Urinary bladder (tissue), 4 donors: ENCODE measurements at places on chromosomes 5 and 9. TPM values are rescaled to one million over a fixed set of nuclear protein-coding genes. Genes with fewer than 3 reads are reported as not detected.
A peak's percentile ranks its signal among the peaks of the same experiment; 100 is the strongest.

DNA sequence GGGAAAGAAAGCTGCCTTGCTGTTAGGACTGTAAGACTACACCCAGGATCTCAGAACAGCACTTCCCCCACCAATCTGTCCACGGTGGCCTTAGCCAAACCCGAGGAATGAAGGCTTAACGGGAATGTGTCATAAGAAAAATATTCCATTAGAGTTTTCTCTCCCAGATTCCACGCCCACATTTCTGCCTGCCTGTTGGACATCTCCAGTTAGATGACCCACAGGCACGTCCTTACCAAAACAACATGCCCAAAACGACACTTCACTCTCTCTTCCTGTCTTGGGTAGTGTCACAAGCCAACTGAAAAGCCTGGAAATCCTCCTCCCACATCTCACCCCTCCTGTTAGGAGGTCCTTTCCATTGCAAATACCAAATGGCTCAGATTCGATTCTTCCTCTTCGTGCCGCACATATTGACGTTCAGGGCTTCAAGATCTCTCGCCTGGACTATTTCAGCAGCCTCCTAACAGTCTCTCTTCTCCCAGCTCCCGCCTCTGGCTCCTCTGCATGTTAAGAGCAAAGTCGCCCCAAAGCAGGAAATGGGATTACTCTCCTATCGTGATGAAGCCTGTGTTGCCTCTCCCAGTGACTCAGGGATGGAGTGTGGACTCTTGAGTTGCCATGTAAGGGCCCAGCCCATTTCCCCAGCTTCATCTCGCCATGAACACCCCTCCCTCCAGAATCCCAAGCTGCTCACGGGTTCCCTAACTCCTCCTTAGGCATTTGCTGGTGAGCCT lies 159.3 kb downstream of the NR3C1 start:
- no peak for DNase-seq

GRCh38 chr9:23220171-23220570 lies 605.9 kb downstream of the ELAVL2 start:
- no peak for DNase-seq

DNA sequence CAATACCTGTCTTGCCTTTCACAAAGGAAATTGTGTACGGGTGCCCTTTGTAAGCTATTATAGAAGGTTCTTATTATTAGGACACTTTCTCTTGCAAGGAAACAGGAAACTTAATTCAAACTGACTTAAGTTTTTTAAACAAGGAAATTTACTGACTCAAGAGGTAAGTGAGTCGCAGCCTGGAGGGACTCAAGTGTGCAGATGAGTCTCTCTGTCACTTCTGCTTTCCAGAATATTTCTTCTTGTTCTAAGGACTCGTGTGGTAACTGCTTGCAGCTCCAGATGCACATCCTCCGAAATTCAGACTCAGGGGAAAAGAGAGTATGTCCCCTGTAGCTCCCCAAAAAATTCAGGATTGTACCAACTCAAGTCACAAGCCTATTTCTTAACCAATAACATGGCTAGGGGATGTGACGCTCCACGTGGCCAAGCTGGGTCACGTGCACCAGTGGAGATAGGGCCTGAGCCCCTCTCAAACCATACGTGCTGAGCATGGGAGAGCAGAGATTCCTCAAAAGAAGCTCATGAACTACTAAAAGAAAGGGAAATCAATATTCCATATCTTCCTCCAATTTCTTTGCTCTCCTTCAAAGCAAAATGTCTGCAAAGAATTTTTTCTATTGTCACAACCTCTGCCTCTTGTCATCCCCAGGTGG lies 49.2 kb upstream of the ERCC6L2 start:
- no peak for DNase-seq

GRCh38 chr5:131877873-131878272 lies 67.6 kb downstream of the MEIKIN start:
- no peak for DNase-seq

- DNase-seq: peak; percentile 77
Observed at GRCh38 chr9:36487482-36488388, 85.0 kb upstream of the MELK start.

DNA sequence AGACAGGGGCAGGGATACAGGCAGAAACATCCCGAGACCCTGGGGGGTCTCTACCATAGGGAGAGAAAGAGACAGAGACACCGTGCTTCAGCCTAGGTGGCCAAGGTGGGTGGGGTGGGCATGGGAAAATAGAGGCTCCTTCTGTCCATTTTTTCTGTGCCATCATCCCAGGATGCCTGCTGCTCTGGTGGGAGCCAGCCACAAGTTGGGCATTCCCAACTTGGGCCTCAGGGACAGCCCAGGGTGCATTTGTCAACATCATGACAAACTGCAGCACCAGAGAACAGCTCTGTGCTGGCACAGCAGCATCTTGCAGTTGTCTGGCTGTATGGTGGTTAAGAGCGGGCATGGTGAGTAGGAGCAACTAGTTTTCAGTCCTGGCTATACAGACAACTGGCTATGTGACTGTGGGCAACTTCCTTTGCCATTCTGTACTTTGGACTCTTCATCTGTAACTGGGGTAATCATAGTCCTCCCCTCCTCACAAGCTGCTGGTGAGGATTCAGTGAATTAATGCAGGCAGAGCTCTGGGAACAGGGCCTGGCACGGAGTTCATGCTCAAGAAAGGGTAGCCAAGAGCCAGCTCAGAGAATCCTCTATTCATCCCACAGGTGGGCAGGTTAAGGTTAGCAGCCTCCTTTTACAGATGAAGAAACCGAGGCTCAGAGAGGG lies 100.4 kb downstream of the RGS3 start:
- no peak for DNase-seq

Gene HACD4
- total RNA-seq: 14.5 TPM

GRCh38 chr9:101311191-101311590 lies 73.6 kb downstream of the BAAT start:
- no peak for DNase-seq

Gene RNF183
- total RNA-seq: 0.26 TPM

Gene KCTD16
- 1.6 TPM for total RNA-seq

DNA sequence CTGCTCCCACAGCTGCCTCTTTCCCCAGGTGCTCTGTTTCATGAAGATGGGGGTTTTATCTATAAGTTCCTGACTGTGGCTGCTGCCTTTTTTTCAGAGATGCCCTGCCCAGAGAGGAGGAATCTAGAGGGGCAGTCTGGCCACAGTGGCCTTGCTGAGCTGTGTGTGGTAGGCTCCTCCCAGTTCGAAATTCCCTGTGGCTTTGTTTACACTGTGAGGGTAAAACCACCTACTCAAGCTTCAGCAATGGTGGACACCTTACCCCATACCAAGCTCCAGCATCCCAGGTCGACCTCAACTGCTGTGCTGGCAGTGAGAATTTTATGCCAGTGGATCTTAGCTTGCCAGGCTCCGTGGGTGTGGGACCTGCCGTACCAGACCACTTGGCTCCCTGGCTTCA lies 250.0 kb downstream of the FER start:
- no peak for DNase-seq

DNA sequence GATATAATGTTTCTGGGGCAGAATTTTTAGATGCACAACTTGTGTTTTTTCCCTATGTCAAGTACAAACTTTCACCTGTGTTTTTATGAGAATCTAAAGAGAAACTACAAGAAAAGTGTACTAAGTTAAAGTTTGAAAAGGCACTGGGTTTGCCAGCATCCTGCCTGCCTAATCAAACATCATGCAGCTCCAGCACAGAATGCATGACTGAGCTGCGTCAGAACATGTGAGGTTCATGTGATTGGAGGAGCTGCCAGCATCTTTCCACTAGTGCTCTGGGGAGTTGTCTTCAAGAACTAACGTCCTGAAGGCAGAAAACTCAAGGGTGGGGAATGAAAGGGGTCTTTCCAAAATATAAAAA lies 46.1 kb upstream of the RIC1 start:
- no peak for DNase-seq

GRCh38 chr9:121861501-121862180 lies 210.2 kb downstream of the DAB2IP start:
- no peak for DNase-seq

GRCh38 chr5:36198281-36198680 lies 43.4 kb downstream of the NADK2 start:
- DNase-seq: no peak

- DNase-seq: no peak
Observed at GRCh38 chr5:138770291-138770690, 17.1 kb downstream of the CTNNA1 start.

- DNase-seq: no peak
Observed at GRCh38 chr5:59525957-59526356, 367.6 kb downstream of the PDE4D start.

DNA sequence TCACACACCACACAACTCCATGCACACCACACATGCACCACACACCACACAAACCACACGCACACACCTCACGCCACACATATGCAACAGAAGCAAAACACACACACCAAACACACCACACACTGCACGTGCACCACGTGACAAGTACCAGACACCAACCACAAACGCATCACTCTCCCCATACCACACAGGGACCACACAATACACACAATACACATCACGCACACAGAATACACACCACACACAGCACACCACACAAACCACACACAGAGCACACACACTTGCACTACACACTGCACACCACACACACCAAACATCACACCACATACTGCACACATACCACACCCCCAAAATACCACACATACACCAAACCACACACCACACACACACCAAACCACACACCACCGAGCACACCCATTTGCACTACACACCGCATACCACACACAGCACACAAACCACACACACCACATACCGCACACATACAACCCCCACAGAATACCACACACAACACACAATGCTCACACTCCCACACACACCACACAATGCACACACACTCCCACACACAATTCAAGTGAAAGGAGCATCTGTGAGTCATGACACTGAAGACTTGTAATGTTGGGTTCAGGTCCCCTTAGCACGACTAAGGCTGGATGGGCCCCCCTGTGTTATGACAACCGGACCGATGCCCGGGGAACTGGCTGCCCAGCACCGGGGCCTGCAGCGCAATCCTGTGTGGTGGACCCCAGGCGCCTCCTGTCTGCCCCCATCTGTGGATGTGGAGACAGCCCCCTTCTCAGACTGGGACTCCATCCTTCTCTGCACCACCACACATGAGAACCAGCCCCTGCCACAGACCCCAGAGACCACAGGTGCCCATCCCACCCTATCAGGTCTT lies 6.0 kb upstream of the ZDHHC11 start:
- no peak for DNase-seq

DNA sequence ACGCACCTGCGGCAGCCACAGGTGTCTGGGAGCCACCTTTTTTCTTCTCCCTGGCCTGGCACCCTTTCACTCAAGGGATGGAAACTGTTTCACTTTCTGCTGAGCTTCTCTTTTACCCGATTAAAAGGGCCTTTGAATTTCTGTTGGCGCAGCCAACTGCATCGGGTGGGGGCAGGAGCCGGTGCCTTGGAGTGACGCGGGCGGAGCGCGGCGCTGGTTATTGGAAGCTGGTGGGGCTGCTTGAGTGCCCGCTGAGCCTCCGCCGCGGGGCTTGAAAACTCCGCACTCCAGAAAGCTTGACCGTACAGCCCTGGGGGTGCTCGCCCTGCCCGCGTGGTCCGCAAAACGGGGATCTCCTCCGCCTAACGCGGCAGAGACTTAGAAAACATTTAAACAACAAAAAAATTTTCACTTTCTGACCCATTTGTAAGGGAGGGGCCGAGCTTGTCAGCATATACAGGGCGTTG lies 52.0 kb upstream of the TJP2 start:
- no peak for DNase-seq

DNA sequence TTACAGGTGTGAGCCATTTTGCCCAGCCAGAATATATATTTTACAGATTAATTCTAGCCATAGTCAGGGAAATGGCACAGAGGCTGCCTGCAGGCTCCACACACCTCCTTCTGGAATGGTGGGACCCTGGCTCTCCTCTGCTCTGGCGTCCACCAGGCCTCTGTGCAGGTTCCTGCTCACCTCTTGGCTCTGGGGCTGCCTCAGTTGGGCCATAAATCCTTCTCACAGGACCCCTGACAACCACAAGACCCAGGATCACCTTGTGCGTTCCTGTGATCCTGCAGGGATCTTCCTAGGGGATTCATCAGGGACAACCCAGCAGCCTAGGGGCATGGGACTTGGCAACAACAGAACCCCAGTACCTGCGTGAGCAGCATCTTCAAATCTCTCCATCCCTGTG lies 93.0 kb upstream of the FSTL4 start:
- no peak for DNase-seq

Gene FOXD4L4
- total RNA-seq: not detected

Gene CERCAM
- 50.3 TPM for total RNA-seq

GRCh38 chr5:264338-264737 lies 7.1 kb upstream of the PDCD6 start:
- DNase-seq: no peak

GRCh38 chr5:2332521-2332920 lies 419.0 kb downstream of the IRX2 start:
- no peak for DNase-seq

DNA sequence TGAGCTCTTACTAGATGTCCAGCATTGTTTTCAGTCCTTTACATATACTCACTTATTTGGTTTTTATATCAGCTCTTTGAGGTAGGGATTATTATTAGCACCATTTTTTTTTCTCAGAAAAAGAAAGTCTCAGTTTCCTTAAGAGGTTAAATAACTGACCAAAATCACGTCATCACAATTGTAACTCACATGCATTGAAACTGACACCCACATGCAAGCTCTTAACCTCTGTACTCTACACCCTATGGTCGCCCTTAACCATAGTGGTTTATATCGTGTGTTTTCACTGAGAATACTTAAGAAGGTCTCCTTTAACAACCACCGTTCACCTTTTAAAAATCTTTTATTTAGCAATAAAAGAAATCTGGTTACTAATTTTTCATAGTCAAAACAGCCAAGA lies 61.0 kb downstream of the PRDM6 start:
- no peak for DNase-seq

Gene GKAP1
- total RNA-seq: 13.0 TPM

GRCh38 chr9:113578882-113579282 lies 115.4 kb downstream of the RGS3 start:
- DNase-seq: no peak

DNA sequence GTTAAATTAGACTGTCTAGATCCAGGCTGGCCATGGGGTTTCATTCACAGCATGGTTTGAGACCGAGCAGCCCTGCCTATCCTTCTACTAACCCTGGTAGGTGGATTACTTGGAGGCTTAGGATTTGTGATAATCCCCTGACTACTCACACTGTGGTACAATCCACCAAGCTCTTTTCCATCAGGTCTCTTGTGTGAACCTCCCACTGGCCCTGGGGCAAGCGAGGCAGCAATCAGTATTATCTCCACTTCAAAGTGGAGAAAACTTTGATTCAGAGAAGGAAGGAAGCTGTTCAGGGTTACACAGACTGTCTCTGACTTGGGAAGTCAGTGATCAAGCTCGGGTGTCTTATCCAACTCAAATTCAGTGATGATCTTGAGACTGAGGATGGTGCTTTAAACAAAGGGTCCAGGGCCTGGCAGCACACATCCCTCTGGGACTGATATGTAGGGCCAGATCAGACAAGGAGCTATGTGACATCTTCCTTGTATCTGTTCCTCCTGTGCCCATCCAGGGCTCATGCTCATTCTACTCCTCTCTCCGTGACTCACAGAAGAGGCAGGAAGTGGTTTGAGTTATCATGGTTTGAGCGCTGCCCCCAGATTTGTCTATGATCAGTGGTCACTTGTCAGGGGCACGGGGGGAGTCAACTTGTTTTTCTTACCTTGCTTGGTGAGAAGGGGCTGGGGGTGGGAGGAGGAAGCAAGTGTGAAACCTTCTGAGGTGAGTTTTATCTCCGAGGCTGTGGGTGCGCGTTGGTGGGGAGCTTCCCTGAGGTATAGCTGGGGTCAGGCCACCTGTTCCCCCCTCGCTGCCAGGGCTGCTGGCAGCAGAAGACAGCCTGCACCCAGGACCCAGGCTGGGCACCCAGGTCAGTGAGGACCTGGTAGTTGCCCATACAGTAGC lies 48.6 kb downstream of the RGS3 start:
- DNase-seq: no peak

Gene KCNN2
- 22.3 TPM for total RNA-seq
